ENCODE measurements at places on chromosomes 5 and 9.

GRCh38 chr9:81619353-81620001, 69.9 kb downstream of the TLE1 start:
- no peak for DNase-seq

- DNase-seq = no peak
Measured at GRCh38 chr5:73399775-73400174, 48.8 kb downstream of the FOXD1 start.

GRCh38 chr9:90872835-90873294, 71.2 kb downstream of the SYK start:
- DNase-seq = no peak

DNA sequence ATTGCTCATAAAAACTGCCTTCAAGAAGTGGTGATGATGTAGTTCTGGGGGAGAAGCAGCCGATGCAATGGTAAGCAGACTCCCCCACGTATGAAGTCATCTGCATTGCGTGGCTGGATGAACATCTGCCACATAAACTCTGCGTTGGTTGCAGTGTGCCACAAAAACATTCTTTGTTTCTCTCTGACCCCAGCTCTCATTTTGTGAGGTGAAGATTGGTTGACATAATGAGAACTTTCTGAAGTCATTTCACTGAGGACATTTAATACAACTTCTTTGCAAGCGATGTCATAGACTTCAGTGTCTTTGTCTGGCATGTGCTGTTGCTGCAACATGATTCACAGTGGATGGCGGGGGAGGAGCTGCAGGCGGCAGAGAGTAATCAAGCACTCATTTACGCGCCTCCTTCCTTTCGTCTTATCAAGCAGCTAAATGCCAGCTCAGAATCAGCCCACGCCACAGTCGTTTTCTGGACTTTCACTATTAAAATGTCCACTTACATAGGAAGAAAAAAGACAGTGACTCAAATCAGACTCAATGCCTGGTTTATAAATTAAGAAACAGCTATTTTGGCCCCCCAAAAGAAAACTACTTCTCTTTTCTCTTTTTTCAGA, 91.5 kb upstream of the NFIL3 start:
- DNase-seq = no peak

- no peak for DNase-seq
Measured at GRCh38 chr5:58810086-58810485, 227.2 kb downstream of the RAB3C start.

DNA sequence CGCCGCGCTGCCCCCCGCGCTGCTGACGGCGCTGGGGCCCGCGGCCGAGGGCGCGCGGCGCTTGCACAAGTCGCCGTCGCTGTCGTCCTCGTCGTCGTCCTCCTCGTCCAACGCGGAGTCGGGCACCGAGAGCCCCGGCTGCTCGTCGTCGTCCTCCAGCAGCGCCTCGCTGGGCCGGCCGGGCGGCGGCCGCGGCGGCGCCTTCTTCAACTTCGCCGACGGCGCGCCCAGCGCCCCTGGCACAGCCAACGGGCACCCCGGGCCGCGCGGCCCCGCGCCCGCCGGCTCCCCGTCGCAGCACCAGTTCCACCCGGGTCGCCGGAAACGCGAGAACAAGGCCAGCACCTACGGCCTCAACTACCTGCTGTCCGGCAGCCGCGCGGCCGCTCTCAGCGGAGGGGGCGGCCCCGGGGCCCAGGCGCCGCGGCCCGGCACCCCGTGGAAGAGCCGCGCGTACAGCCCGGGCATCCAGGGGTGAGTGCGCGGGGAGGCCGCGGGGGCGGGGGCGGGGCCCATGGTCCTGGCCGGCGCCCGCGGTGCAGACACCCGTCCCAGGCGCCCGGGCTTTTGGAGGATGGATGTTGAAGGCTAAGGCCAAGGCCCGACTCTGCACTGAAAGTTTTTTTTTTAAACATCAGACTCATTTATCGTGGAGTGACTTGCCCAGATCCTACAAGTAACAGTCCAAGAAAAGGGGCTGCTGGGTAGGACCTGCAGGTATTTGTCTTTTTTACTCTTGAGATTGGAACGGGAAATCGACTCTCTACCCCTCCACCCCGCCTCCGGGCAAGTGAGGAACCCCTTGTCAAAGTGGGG, 1.2 kb downstream of the TENT4A start:
- no peak for DNase-seq

GRCh38 chr5:67267512-67268216, 71.1 kb upstream of the CD180 start:
- DNase-seq = no peak

DNA sequence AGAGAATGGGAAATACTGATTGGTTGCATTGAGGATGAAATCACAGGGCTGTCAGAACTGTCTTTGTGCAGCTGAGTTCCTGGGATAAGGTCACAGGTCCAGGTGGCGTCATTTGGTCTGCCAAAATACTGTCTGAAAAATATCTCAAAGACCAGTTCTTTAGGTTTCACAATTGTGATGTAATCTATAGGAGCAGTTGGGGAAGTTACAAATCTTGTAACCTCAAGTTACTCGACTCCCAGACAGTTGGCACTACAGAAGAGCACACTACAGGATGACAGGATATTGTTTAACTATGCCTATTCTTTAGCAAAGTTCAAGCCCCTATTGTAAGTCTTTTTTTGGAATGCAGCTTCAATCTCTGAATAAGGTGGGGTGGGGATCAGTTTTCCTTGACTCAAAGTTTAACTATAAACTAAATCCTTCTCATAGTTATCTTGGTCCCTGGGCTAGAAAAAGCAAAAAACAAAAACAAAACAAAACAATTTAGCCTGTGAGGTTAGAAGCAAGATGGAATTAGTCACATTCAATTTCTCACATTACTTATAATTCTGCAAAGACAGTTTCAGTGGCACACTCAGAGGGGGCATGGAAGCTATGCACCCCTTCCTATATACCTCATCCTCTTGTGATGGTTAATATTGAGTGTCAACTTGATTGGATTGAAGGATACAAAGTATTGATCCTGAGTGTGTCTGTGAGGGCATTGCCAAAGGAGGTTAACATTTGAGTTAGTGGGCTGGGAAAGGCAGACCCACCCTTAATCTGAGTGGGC, 276.0 kb downstream of the AUH start:
- DNase-seq = no peak

DNA sequence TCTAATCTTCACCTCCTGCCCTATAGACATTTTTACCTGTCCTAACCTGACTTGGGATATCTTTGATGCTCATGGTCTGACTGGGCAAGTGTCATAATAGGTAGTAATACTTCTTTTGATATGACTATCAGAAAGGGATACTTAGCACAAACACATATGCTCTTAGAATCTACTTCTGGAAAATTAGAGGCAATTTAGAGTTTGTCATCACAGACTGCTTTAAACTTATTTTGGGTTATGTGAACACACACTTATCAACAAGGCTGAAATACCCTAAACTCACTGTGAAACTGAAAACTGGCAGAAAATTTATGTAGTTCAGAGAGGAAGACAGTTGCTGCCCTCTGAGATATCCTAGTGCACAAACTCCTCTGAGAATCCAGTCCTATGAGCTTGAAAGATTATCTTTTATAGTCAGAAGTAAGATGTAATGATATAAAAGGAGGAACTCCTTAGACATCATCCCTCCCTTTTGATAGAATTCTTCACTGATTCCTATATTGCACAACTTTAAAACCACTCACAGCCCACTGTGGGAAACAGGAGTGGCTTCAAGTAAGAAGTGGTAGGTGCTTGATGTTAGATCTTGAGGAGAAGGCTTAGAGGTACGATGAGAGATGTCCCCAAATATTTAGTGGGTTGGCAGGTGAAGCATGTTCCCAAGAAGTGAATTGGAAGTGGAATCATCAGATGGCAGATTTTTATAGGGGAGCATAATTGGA, 273.3 kb downstream of the MAN2A1 start:
- no peak for DNase-seq

Measured in SK-N-DZ (cell line).